ENCODE measurements at places on chromosomes 12 and 14.
A peak's percentile ranks its signal among the peaks of the same experiment; 100 is the strongest.

GRCh38 chr12:45216230-45216982, 511 bp downstream of the ANO6 start:
- peak; percentile 37 for DNase-seq

GRCh38 chr12:40980427-40980961, 207.6 kb upstream of the PDZRN4 start:
- DNase-seq: no peak

DNA sequence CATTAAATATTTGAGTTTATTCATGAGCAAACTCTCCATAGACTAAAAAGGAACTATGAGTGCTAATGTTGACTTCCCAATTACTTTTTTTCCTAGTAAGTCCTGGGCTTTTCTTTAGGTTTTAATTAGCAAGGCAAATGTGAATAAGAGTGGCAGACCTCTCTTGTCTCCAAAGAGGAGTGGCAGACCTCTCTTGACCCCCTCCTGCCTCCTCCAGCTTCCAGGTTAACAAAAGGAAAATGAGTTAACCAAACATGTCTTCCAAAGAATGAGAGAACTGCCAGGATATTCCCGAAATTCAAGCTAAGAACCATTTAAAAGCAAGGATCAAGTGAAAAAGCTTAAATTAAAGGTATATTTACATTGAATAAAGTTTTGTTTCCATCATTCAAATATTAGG, 253.2 kb downstream of the MDGA2 start:
- DNase-seq: no peak

DNA sequence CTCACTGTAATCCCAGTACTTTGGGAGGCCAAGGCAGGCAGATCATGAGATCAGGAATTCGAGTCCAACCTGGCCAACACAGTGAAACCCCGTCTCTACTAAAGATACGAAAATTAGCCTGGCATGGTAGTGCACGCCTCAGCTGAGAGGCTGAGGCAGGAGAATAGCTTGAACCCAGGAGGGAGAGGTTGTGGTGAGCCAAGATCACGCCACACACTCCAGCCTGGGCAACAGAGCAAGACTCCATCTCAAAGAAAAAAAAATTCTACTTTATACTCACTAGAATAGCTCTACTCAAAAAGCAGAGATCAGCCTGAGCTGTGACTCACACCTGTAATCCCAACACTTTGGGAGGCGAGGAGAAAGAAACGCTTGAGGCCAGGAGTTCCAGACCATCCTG, 17.1 kb downstream of the NUMB start:
- DNase-seq: no peak

GRCh38 chr14:92590941-92591340, 77.4 kb downstream of the RIN3 start:
- DNase-seq: no peak

DNA sequence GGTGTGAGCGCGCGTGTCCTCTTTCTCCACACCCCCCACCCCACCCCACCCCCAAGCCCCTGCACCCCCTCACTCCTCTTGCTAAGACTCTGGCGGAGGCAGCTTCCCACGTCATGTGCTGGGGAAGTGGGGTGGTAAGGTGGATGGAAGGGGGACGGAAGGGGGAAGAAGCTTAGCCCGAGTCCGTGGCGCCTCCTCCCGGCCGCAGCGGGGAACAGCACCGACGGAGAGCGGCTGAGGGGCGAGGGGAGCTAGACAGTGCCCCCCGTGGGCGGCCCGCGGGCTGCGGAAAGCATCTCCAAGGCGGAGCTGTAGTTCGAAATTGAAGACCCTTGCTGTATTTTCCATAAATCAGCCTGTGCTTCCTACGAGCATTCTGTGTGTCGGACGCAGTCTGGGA, 588 bp upstream of the GRIN2B start:
- no peak for DNase-seq

DNA sequence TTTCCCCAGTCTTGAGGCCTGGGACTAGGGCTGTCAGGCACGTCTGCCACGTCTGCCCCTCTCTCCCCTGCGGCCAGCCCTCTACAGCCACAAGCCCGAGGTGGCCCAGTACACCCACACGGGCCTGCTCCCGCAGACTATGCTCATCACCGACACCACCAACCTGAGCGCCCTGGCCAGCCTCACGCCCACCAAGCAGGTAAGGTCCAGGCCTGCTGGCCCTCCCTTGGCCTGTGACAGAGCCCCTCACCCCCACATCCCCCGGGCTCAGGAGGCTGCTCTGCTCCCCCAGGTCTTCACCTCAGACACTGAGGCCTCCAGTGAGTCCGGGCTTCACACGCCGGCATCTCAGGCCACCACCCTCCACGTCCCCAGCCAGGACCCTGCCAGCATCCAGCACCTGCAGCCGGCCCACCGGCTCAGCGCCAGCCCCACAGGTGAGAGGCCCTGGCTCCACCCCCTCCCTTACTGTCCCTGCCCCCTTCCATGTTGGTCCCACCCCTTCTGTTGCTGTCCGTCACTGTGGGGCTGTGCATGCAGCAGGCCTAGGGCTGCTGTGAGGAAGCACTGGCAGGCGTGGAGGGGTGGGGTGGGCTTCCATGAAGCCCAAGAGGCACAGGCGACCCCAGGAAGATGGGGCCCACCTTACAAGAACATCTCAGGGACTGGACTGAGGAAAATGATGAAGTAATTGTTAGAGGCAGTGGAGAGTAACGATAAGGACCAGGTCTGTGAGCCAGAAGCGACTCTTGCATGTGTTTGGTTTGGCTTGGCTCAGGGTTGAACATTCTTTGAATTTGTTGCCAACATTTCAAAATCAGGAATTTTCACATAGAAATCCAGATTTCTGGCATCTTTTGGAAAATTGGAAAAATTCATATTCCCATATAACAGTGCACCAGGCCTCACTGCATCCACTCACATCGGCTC, 16.8 kb downstream of the C12orf43 start:
- DNase-seq: no peak

DNA sequence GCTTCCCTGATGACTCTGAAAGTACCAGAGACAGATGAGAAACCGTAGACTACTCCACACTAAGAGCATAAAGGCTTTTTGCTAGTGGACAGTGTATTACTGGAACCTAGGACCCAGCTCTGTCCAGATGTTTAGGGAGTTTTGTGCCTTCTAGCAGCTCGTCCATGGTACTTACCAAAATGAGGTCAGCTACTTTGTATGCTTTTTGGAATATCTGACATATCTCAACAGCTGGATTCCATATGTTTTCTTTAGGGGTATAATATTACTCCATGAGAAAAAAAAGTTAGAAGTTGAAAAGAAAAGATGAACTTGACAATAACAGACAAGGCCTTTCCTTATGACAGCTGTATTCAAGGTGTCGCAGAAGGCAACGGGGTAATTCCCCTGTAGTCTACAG, 32.1 kb upstream of the FRMD6 start:
- no peak for DNase-seq

DNA sequence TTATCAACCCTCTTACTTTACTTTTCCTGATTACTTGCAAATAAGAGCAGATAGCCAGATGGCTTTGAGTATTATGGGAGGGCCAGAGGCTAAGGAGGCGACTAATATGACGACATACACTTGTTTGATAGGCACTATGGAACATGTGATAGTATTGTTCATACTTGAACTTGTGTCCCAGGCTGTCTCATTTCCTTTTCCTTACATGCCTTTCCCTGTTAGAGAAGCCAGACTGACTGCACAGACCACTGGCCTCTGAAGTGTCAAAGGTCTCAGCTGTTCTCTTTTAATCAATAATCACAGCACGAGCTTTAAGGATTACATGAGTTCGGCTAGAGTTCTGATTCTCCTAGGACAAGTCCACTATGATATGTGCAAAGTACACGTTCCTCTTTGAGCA, 326.0 kb downstream of the PRKD1 start:
- no peak for DNase-seq

GRCh38 chr12:62166525-62166924, 93.7 kb upstream of the USP15 start:
- DNase-seq: no peak

- DNase-seq: peak; percentile 68
These were observed at the start of gene C1S for GRCh38 chr12:7060353-7060954. Gene C1S, plus strand, starts transcription at chr12:7060718. Its CDS starts 1,195 bp downstream, at chr12:7061913.

GRCh38 chr14:103541709-103542604, 13.0 kb downstream of the TRMT61A start:
- DNase-seq: no peak

DNA sequence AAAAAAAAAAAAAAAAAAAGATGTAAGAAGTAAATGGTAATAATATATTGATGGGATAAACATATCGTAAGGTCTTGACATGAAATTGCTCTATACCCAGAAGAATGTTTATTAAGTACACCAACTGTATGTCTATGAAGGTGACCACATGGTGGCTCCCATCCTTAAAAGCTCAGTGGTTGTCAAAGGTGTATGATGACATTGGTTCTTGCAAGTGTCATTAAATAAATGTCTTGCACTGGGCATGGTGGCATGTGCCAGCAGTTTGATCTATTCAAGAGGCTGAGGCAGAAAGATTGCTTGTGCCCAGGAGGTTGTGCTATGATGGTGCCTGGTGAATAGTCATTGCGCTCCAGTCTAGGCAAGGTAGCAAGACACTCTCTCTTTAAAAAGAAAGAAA, 10.4 kb downstream of the CCT2 start:
- no peak for DNase-seq

GRCh38 chr12:51401900-51402299, 10.7 kb upstream of the GALNT6 start:
- no peak for DNase-seq

GRCh38 chr14:102462391-102462790, 47.2 kb downstream of the ANKRD9 start:
- DNase-seq: no peak
